ENCODE measurements at places on chromosomes 12 and 14. TPM values are rescaled to one million over a fixed set of nuclear protein-coding genes. Genes with fewer than 3 reads are reported as not detected.
A peak's percentile ranks its signal among the peaks of the same experiment; 100 is the strongest.

GRCh38 chr12:96094201-96094600, 58.8 kb upstream of the LTA4H start:
- H3K27ac ChIP-seq, result no peak overlapping the region
- no peak overlapping the region for H3K4me3 ChIP-seq
- H3K27me3 ChIP-seq, result no peaks in the 10 kb centered on the region

DNA sequence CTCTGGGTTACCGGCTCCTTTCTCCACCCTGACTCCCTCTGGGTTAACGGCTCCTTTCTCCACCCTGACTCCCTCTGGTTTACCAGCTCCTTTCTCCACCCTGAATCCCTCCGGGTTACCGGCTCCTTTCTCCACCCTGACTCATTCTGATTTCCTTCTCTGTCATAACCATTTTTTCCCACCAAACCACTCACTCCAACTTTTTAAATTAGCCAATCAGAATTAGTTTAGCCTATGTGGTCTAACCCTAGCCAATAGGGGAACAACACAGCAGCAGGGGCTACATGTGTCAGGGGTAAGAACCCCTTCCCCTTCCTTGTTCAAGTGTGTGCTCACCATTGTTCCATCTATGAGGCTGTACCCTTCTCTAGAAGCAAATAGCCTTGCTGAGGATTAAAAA, 98.4 kb upstream of the RBM19 start:
- peaks cover 12% of the 10 kb centered on the region for H3K4me1 ChIP-seq
- H3K27me3 ChIP-seq, result peaks cover 28% of the 10 kb centered on the region
- H3K36me3 ChIP-seq, result peaks cover 11% of the 10 kb centered on the region
- H3K4me3 ChIP-seq, result peak overlapping the region; percentile 50
- no peak overlapping the region for H3K27ac ChIP-seq
- no peak for DNase-seq

The KRT79 gene
- not detected for total RNA-seq

GRCh38 chr14:102280376-102280962, 24.5 kb downstream of the MOK start:
- H3K36me3 ChIP-seq, result no peaks in the 10 kb centered on the region
- no peaks in the 10 kb centered on the region for H3K4me1 ChIP-seq
- H3K27ac ChIP-seq, result no peak overlapping the region
- no peak overlapping the region for H3K4me3 ChIP-seq
- H3K27me3 ChIP-seq, result no peaks in the 10 kb centered on the region

The GPR33 gene
- total RNA-seq, result not detected

DNA sequence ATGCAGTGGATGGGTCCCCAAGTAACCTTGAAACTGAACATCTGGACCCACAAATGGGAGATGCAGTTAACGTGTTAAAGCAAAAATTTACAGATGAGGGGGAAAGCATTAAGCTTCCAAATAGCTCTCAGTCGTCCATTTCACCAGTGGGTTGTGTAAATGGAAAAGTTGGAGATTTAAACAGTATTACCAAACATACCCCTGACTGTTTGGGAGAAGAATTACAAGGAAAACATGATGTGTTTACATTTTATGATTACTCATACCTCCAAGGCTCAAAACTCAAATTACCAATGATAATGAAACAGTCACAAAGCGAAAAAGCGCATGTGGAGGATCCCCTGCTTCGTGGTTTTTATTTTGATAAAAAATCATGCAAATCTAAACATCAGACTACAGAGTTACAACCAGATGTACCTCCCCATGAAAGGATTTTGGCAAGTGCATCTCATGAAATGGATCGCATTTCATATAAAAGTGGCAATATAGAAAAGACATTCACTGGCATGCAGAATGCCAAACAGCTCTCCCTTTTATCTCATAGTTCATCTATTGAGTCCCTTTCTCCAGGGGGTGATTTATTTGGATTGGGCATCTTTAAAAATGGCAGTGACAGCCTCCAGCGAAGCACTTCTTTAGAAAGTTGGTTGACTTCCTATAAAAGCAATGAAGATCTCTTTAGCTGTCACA, 116.6 kb upstream of the NPAS3 start:
- H3K27ac ChIP-seq, result no peak overlapping the region
- DNase-seq, result no peak
- H3K4me3 ChIP-seq, result no peak overlapping the region

DNA sequence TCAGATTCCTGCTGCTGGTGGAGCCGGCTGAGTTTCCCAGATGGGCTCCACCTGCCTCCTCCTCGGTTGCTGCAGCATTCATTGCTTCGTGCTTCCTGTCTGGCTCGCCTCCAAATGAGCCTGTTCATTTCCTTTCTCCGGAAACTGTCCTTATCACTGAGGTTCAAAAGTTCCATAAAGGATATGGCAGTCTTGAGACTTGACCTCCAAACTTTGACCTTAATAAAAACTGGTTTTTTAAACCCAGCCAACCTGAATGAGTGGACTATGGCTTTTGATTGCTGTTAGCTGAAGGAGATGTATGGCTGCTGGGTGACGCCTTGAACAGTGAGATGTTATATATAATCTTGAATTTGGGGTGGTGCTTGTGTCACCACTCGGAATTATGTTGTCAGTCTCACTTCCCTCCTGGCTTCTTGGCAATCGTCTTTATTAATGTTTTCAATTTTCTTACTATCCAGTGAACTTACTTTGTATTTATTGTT, 62.7 kb downstream of the RASSF3 start:
- peaks cover 77% of the 10 kb centered on the region for H3K4me1 ChIP-seq
- H3K36me3 ChIP-seq, result no peaks in the 10 kb centered on the region
- H3K27me3 ChIP-seq, result no peaks in the 10 kb centered on the region

- no peak overlapping the region for H3K27ac ChIP-seq
- no peaks in the 10 kb centered on the region for H3K36me3 ChIP-seq
- H3K4me3 ChIP-seq, result peak overlapping the region; percentile 57
- peaks cover 29% of the 10 kb centered on the region for H3K4me1 ChIP-seq
- peak; percentile 69 for DNase-seq
Observed at GRCh38 chr14:36521598-36522345, 1.7 kb upstream of the NKX2-1 start.

GRCh38 chr12:121628536-121628935, 2.2 kb downstream of the ORAI1 start:
- H3K27me3 ChIP-seq, result no peaks in the 10 kb centered on the region
- peak overlapping the region; percentile 81 for H3K4me3 ChIP-seq
- DNase-seq, result no peak
- peaks cover 66% of the 10 kb centered on the region for H3K4me1 ChIP-seq
- H3K36me3 ChIP-seq, result peaks cover 6% of the 10 kb centered on the region

DNA sequence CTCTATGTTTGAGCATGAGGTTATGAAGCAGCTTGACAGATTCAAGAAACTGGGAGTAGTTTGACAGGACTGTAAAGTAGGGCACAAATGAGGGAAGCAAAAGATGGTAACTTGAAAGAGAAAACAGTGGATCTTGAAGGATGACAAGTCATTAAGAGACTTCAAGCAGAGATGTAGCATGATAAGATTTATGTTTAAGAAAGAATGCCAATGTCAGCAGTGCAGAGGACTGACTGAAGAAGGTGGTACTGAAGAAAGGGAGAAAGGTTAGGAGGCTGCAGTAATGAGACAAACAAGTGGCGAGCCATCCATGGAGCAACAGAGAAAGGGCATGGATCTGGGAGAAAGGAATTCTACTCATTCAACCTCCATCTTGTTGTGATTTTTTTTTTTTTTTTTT, 120.2 kb upstream of the RAP1B start:
- no peaks in the 10 kb centered on the region for H3K36me3 ChIP-seq
- no peak overlapping the region for H3K4me3 ChIP-seq
- no peak overlapping the region for H3K27ac ChIP-seq
- peaks cover 6% of the 10 kb centered on the region for H3K4me1 ChIP-seq
- H3K27me3 ChIP-seq, result no peaks in the 10 kb centered on the region

GRCh38 chr12:128891856-128892255, 38.6 kb downstream of the GLT1D1 start:
- peaks cover 42% of the 10 kb centered on the region for H3K36me3 ChIP-seq
- peaks cover 8% of the 10 kb centered on the region for H3K27me3 ChIP-seq
- no peak for DNase-seq
- no peaks in the 10 kb centered on the region for H3K4me1 ChIP-seq

DNA sequence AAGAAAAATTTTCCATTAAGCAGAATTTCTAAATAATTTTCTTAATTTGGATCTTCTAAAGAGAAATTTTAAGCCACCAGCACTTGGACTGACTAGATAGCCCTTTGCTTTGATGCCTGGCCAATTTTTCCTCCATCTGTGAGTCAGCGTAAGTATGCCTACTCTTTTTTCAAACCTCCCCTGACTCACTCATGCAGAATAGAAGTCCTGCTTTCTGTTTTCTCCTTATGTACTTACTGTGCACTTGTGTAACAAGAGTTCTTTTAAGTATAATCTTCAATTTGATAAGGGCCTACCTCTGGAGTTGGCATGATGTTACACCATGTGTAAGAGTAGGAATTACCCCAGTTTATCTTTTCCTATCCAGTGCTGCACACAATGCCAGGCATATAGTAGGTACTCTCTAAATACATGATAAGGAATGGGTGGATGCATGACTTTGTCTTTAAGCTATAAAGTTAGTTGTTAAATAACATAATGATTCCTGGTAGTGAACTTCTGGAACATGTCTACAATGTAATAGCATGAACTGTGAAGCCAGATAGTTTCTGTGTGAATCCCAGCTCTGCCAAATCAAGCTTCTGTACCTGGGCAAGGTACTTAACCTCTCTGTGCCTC, 329.6 kb downstream of the TMTC2 start:
- no peaks in the 10 kb centered on the region for H3K4me1 ChIP-seq
- H3K27me3 ChIP-seq, result no peaks in the 10 kb centered on the region
- H3K27ac ChIP-seq, result no peak overlapping the region
- H3K36me3 ChIP-seq, result peaks cover 4% of the 10 kb centered on the region
- no peak for DNase-seq

The KRT2 gene
- total RNA-seq, result not detected

GRCh38 chr12:50186681-50187080, 19.5 kb upstream of the CERS5 start:
- no peak for DNase-seq
- H3K36me3 ChIP-seq, result peaks cover 6% of the 10 kb centered on the region
- no peak overlapping the region for H3K27ac ChIP-seq
- H3K27me3 ChIP-seq, result no peaks in the 10 kb centered on the region

The DHRS4L2 gene
- 10.2 TPM for total RNA-seq

DNA sequence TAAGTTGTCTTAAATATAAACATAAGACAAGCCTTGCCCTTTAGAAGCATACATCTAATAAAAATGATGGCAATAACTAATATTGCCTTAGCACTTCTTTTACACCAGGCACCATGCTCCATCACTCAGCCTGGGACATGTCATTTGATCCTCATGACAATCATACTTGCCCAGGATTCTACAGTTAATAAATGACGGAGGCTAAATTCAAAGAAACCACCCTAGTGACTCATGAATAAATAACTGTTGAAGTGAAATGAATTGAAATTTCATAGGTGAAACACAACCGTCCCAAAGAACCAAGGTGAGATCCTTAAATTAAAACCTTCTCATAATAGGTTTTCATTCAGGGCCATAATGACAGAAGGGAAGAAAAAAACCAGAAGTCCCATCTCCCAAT, 89.5 kb downstream of the GRIN2B start:
- H3K4me3 ChIP-seq, result no peak overlapping the region
- no peak for DNase-seq
- H3K4me1 ChIP-seq, result peaks cover 19% of the 10 kb centered on the region

GRCh38 chr14:23566778-23567185, 809 bp downstream of the AP1G2 start:
- H3K27ac ChIP-seq, result no peak overlapping the region
- H3K36me3 ChIP-seq, result peaks cover 16% of the 10 kb centered on the region
- peak overlapping the region; percentile 98 for H3K4me3 ChIP-seq
- DNase-seq, result no peak
- H3K27me3 ChIP-seq, result no peaks in the 10 kb centered on the region

GRCh38 chr14:33699300-33699983, 251.4 kb downstream of the EGLN3 start:
- H3K27ac ChIP-seq, result no peak overlapping the region
- H3K4me3 ChIP-seq, result no peak overlapping the region
- no peaks in the 10 kb centered on the region for H3K4me1 ChIP-seq
- no peaks in the 10 kb centered on the region for H3K27me3 ChIP-seq
- H3K36me3 ChIP-seq, result no peaks in the 10 kb centered on the region

The BMAL2 gene
- 16.2 TPM for total RNA-seq

The POTEG gene
- not detected for total RNA-seq

DNA sequence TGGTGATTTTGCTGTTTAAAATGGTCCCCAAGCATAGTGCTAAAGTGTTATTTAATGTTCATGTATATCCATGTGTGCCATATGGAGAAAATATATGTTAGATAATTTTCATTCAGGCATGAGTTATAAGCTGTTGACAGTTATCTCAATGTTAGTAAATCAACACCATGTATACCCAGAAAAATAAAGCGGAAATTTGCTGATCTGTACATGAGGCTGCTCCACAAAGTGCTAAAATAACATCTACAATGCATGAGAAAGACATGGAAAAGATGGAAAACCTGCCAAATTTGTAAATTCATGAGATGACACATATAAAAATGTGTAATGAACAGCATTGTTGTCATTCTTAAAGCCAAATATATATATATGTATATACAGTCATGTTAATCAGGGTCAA, 1199.2 kb downstream of the FSCB start:
- no peaks in the 10 kb centered on the region for H3K36me3 ChIP-seq
- no peak for DNase-seq
- no peaks in the 10 kb centered on the region for H3K27me3 ChIP-seq
- no peak overlapping the region for H3K4me3 ChIP-seq

DNA sequence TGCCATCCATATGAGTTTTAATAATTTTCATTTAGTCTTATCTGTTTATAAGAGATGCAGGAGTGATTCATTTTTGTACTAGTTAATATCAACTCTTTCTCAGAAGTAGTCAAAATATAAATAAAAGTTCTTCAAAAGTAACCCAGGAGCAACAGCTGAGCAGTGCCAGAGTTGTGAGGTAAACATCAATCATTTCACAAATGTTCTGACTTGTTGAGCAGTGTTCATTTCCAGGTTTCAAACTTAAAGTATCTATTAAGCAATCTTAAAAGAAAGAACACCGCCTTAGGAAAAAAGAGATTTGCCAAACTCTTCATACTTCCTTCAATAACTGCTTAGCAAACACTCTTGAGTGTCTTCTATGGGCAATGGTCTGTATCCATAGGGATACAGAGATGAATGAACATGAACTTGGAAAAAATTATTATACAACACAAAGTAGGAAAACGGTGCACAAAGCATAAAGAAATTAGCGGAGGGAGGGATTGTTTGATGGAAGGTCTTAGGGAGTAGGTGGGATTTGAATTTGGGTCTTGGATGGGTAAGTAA, 41.9 kb upstream of the POC1B start:
- no peaks in the 10 kb centered on the region for H3K27me3 ChIP-seq
- no peaks in the 10 kb centered on the region for H3K36me3 ChIP-seq
- no peak overlapping the region for H3K4me3 ChIP-seq
- H3K27ac ChIP-seq, result no peak overlapping the region

GRCh38 chr14:60064491-60065072, 27.1 kb upstream of the PCNX4 start:
- no peak overlapping the region for H3K4me3 ChIP-seq
- no peak for DNase-seq
- no peak overlapping the region for H3K27ac ChIP-seq
- no peaks in the 10 kb centered on the region for H3K27me3 ChIP-seq
- no peaks in the 10 kb centered on the region for H3K4me1 ChIP-seq
- no peaks in the 10 kb centered on the region for H3K36me3 ChIP-seq

GRCh38 chr12:107493135-107493494, 192.5 kb upstream of the PWP1 start:
- H3K27ac ChIP-seq, result no peak overlapping the region
- peaks cover 7% of the 10 kb centered on the region for H3K36me3 ChIP-seq
- no peak overlapping the region for H3K4me3 ChIP-seq
- H3K4me1 ChIP-seq, result peaks cover 19% of the 10 kb centered on the region

- H3K27ac ChIP-seq, result no peak overlapping the region
- H3K36me3 ChIP-seq, result no peaks in the 10 kb centered on the region
- peaks cover 13% of the 10 kb centered on the region for H3K4me1 ChIP-seq
- peaks cover 82% of the 10 kb centered on the region for H3K27me3 ChIP-seq
- DNase-seq, result no peak
Observed at GRCh38 chr14:24329073-24329663, 5.7 kb downstream of the ADCY4 start.

The VPS37B gene
- 11.4 TPM for total RNA-seq
